ENCODE measurements at places on chromosomes 13 and 19.
A peak's percentile ranks its signal among the peaks of the same experiment; 100 is the strongest.

- DNase-seq, result no peak
These were observed 85.0 kb upstream of the UBL3 start for GRCh38 chr13:29935309-29935981.

GRCh38 chr13:87453244-87453643 lies 217.9 kb upstream of the SLITRK5 start:
- no peak for DNase-seq

- DNase-seq, result no peak
These were observed 13.0 kb upstream of the MYH14 start for GRCh38 chr19:50190439-50190891.

DNA sequence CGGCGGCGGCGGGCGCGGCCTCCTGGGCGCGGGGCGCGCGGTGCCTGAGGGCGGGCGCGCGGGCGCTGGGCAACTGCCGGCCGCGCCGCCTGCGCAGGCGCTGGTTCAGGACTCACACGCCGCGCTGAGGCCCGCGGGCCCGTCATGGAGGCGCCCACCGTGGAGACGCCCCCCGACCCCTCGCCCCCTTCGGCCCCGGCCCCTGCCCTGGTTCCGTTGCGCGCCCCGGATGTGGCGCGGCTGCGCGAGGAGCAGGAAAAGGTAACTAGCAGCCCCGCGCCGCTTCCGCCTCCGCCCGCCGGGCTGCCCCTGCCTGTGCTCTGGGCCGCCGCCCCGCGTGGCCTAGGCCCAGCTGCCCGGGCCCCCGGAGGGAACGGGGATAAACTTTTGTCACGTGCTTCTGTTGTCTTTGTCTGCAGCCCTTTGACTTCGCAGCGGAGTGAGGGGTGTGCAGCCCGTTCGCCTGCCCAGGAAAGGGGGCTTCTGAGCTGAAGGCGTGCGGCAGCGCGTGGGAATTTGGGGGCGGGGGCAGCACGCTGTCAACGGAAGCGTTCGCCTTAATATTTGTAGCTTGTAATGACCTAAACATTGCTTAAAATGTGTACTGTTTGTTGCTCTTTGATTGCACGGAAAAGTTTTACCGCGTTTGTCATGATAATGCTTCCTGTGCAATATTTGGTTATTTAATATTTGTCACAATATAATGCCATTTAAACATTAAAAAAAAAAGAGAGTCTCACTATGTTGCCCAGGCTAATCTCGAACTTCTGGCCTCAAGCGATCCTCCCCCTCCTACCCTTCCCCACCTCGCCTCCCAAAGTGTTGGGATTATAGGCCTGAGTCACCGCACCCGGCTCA lies 594 bp downstream of the URI1 start:
- DNase-seq, result peak; percentile 71

GRCh38 chr19:18932216-18932841 lies 8.7 kb downstream of the HOMER3 start:
- DNase-seq, result peak; percentile 92

DNA sequence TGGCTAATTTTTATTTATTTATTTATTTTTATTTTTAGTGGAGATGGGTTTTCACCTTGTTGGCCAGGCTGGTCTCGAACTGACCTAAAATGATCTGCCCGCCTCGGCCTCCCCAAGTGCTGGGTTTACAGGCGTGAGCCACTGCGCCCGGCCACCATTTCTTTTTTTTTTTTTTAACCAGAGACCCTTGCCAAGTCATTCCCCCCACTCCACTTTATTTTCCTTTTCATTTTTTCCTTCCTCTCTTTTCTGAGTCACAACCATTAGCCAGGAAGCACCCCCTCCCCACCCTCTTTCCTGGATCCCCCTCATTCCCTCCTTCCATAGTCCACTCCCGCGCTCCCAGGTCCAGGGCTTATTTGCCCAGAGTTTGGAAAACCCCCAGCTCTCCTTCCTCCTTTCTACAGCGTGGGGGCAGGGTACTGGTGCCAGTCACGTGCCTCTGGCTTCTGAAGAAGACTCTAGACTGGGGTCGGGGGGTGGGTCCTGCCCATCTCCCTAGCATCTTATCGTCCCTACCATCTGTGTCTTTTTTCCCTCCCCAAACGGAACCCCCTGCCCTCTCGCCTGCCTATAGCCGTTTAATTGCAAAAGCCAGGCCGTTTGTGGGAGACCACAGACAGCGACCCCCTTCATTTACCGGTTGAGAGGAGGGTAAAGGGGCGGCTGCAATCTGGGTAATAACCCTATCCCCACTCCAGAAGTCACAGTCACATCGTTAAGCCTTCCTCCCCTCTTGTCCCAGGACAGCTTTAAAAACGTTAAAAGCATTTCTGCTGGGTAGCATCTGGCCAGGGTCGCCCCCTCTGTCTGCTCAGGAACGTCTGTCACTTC lies 1.1 kb upstream of the CALR start:
- DNase-seq, result peak; percentile 80

- DNase-seq, result no peak
These were observed 23.3 kb downstream of the EXOSC8 start for GRCh38 chr13:37023871-37024270.

All from suppressor macrophage treated with lipopolysaccharide for 4 hours (primary cell).